ENCODE measurements at places on chromosomes 7 and 10.

DNA sequence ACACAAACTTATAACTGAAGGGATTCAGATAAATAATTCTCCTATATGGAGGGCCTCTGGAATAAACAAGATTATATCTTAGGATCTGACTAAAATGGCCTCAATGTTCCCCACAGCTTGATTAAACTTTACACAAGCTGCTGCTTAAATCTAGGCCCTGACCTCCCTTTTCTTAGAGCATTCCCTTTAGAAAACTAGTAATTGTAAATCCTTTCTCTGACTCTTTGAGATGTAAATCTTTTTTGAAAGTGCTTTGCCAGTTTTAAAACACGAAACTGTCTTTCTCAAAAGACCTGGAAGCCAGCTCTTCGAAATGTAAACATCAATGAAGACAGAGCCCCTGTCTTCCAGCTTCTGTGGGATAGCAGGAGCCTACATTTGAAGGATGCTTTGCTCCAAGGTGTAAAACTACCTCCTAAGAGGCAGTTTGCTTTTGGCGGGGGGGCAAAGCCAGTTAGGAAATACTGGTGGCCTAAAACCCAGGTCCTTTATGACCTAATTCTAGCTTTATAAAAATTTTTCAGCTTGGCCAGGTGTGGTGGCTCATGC is 758.7 kb downstream of the CNTNAP2 start:
- no peak for DNase-seq

GRCh38 chr7:35971133-35971891 is 170.5 kb downstream of the SEPTIN7 start:
- DNase-seq = no peak

DNA sequence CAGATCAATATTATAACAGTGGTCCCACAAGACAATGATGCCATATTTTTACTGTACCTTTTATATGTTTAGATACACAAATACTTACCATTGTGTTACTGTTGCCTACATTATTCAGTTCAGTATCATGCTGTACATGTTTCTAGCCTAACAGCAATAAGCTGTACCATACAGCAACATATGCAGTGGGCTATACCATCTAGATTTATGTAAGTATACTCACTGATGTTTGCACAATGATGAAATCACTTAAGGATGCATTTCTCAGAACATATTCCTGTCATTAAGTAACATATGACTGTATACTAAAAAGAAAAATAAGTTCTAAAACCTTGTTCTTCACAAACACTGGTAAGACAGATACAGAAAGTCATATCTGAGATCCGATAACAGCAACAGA is 468.6 kb upstream of the SEMA3A start:
- no peak for DNase-seq

DNA sequence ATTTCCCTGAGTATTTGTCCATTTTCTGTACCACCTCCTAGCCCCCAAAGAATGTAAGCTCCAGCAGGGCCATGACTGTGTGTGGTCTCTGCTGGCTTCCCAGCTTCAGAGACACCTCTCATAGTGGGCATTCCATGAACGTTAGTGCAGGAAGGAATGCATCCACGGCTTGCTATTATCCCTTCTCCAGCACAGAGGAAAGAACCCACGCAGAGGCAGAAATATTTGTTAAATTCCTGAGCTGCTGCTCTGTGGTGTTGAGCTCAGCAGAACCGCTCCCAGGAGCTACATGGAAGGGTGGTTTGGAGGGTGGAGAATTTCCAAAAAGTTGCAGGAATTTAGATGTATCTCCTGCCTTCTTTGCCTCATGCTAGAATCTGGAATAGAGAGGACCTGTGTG is 275.2 kb downstream of the POU6F2 start:
- no peak for DNase-seq

- no peak for DNase-seq
Measured at GRCh38 chr7:17374654-17375053, 76.2 kb downstream of the AHR start.
